Thyroid gland (tissue), 4 donors: ENCODE measurements at places on chromosomes 7 and 10.

- DNase-seq, result no peak
Measured at GRCh38 chr10:93872375-93873158, 21.2 kb upstream of the SLC35G1 start.

DNA sequence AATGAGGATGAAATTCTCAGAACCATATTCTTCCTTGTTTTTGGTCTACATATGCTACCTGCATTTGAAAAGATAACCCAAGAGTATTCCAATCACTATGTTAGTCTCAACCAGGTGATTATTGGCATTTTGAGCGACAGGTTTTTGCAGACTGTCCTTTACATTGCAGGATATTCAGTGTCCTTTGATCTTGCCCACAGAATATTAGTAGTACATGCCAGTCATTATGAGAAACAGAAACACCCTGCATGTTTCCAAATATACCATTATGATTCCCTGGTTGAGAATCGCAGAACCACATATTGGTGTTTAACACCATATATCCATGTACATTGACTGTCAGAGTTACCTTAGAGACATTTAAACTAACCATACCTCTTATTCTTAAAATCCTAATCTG, 30.6 kb downstream of the TMEM243 start:
- no peak for DNase-seq

- DNase-seq, result no peak
Measured at GRCh38 chr7:74293577-74293908, 4.3 kb downstream of the CLIP2 start.

DNA sequence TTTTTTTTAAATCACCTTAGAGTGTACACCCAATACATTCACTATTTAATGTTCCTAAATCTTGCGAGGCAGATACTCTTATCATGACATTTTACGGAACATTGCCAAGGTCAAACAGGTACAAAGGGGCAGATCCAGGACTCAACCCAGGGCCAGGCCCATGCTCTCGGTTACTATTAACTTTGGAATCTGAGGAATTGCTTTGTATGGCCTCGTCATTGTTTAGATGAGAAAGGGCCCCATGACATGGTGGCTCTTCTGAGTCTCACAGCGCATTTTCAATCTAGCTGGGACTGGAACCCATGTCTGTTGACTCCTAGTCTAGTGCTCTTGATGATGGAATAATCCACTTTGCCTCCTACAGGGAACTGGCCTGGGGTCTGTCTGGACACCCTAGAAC, 59.1 kb downstream of the GATA3 start:
- no peak for DNase-seq

- DNase-seq, result no peak
Measured at GRCh38 chr10:70622981-70623844, 20.7 kb upstream of the PRF1 start.

DNA sequence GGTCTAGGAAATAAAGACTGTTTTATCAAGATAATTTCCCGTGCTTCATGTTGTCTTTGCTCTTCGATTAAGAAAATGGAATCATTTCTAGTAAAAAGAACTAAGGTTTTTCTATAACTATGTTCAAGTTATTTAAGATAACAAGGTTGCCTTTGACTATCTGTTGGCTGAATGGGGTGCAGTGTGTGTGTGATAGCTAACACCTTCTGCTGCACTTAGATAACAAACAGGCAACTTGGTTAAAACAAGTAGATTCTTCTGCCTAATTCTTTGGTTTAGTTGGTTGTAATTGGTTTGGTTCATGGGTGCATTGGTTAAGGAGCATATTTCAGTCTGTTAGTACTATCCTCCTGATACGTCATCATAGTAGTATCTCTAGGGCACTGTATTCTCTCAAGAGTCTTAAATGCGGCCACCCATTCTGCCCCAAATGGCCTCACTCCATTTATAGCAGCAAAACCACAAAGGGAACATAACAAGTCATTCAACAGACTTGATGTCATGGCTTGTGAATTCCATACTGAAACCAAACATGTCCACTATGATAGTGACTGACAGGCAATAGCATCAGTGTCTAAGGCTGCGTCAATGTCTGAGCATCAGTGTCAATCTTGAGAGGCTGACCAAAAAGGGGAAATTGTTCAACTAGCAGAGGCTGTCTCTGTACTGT, 55.7 kb downstream of the CCDC3 start:
- no peak for DNase-seq

- peak; percentile 45 for DNase-seq
Measured at GRCh38 chr7:2638224-2638991, 6.6 kb downstream of the TTYH3 start.

- no peak for DNase-seq
Measured at GRCh38 chr10:89100680-89101079, 106.4 kb downstream of the CH25H start.

GRCh38 chr10:323651-324293, 188.5 kb downstream of the ZMYND11 start:
- peak; percentile 51 for DNase-seq

GRCh38 chr7:14818871-14819270, 83.7 kb downstream of the DGKB start:
- DNase-seq, result no peak

GRCh38 chr10:43816351-43817321, 168.0 kb upstream of the ZNF32 start:
- no peak for DNase-seq

DNA sequence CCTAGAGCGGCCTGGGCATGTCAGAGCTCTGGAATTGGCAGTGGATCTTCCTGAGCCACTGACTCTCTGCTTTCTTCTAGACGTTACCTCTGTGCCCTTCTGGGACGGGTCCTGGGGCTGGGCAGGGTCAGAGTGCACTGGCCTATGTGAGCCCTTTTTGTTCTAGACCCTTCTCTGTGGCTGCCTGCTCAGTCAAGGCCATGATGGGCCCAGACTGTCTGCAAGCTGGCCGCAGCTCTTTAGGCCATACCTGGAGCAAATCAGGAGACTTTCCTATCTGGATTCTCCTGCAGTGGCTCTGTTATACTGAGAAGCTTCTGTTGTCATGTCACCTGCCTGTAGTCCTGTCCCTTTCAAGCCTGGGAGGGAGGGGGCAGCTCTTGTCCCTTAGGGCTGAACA, 70.1 kb downstream of the ADCY1 start:
- no peak for DNase-seq

DNA sequence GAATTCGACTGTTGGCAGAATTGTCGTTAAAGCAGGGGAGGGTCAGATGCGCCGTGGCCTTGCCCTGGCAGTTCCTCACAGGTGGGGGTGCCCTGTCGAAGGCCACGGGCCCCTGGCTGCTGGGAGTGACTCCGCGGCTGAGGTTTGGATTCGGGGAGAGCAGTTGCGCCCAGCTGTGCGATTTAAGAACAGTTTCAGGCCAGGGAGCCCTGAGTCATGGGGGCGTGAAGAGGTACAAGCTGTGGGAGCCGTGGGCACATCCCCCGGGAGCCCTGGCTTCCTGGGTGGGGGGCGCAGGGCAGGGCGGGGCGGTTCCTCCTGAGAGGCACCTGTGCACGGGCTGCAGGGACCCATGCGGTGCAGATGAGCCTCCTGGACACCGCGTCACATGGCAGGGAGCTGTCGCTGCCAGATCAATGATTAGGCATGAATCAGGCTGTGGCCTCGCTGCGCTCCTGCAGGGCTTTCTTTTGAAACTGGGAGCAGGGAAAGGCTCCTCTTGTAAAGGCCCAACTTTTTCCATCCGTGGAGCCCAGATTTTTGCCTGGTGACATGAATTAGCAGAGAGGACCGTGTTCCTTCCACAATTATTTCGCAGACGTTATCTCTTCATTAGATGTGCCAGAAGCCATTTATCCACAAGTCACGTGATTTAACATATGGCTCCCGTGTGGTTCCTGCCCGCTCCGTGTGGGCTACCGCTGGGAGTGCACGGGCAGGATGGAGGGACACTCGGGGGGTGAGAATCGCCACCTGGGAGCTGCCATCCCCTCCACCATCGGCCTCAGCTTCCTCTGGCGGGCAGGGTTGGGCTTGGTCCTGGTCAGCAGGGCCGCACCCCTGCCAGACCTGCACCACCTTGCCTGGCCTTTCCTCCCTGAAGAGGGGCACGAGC, 918 bp downstream of the PWWP2B start:
- peak; percentile 60 for DNase-seq
